OCI-M1 (cell line): ENCODE measurements at places on chromosomes 2 and 18.

DNA sequence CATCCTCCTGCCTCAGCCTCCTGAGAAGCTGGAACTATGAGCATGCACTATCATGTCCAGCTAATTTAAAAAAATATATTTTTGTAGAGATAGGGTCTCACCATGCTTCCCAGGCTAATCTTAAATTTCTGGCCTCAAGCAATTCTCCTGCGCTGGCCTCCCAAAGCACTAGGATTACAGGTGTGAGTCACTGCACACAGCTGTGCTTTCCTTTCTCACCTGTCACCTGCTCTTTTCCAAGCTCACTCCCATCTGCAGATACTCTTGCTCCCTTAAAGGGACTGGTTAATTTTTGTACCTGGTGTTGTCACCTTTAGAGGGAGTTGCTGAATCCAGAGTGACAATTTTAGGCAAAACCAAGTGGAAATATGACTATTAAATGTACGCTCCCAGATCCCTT, 178.2 kb downstream of the LOXHD1 start:
- DNase-seq, result no peak

DNA sequence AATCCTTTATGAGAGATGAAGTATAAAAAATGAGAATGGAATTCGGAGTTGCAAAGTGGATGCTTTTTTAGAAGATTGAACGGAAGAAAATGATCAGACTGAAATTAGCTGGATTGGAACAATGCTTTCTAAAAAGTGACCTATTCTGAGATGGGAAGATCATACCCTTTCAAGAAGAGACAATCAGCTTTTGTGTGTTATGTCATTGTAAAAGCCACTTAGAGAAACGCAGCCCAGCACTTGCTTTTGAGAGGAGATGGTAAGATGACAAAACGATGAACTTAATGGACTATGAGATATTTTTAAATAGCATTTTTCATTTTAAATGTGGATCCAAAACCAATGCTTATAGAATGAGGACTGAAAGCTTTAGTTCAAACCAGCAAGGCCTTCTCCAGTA, 871.4 kb upstream of the KLHL29 start:
- DNase-seq, result no peak

DNA sequence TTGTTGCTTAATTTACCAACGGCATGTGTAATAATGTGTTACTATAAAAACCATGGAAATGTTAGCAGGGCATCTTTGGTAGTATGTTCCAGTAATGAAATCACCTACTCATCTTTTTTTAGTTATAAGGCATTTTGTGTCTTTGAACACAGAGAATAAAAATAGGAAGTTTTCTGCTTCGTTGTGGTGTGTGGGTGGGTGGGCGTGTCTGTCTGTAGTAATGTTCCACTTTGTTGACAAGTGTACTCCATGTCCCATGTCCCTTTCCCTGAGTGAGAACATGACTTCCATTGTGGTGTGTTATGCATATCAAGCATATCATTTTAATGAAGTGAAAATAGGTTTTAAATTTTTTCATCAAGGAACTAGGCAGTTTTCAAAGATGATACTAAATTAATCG, 149.3 kb downstream of the VWC2L start:
- peak; percentile 13 for DNase-seq

DNA sequence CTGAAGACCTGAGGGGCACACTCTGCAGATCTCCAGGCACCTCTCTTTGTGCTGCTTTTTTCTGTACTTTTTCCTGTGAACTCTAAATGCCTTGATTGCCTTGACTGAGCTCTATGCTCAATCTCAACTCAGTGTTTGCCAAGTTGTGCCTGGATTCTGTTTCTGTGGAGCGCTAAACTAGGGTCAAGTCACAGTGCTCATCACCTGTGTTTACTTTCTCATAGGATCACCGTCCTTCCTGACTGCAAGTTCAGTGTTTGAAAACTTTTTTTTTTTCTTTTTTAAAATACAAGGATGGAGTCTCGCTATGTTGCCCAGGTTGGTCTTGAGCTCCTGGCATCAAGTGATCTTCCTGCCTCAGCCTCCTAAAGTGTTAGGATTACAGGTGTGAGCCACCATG, 62.6 kb downstream of the AGPS start:
- DNase-seq, result no peak

- no peak for DNase-seq
These were observed at the start of gene LCT for GRCh38 chr2:135836596-135837270. LCT (minus strand) TSS chr2:135837184; CDS start chr2:135837169, 15 bp downstream.

- DNase-seq, result no peak
These were observed 263.3 kb upstream of the RND3 start for GRCh38 chr2:150750720-150751119.

- DNase-seq, result peak; percentile 16
These were observed 18.7 kb downstream of the SMIM21 start for GRCh38 chr18:75408554-75409506.

DNA sequence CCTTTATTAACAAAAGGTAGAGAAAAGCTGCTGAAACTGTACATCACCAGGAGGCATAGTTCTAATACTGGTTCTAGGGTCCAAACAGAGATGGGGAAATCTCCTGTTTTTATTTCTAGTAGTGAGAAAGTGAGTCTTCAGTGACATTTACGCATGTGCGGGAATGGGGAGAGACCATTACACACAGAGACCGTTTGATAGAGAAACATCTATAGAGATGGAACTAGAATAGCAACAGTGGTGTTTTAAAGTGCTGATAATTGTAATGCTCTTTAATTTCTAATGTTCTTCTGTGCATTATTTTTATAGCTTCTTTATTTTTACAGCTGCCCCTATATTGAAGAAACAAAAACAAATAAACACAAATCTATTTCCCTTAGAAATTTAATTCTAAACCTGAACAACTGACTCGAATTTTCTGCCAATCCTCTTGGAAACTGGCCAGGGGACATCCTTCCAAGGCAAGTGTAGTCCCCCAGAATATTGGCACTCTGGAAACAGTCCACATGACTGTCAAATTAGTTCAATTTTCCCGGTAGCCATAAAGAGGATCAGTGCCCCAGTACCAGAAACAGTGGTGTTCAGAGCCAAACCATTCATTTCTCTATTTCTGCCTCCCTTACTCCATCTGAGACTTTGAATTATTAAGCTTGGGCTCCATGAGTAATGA, 260.9 kb downstream of the ICOS start:
- DNase-seq, result no peak

DNA sequence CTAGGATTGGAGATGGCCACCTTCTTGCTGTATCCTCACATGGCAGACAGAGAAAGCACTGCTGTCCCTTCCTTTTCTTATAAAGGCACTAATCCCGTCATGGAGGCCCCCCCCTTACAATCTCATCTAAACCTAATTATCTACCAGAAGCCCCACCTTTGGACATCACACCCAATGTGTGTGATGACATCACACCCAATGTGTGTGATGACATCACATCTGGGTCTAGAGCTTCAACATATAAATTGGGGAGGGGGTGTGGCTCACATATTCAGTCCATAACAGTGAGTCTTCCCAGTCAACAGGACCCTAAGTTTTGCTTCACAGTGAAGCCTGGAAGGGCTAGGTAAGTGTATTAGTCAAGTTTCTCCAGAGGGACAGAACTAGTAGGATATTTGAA, 213.1 kb downstream of the NYAP2 start:
- DNase-seq, result no peak
